ENCODE measurements at places on chromosomes 1 and 21.
A peak's percentile ranks its signal among the peaks of the same experiment; 100 is the strongest.

DNA sequence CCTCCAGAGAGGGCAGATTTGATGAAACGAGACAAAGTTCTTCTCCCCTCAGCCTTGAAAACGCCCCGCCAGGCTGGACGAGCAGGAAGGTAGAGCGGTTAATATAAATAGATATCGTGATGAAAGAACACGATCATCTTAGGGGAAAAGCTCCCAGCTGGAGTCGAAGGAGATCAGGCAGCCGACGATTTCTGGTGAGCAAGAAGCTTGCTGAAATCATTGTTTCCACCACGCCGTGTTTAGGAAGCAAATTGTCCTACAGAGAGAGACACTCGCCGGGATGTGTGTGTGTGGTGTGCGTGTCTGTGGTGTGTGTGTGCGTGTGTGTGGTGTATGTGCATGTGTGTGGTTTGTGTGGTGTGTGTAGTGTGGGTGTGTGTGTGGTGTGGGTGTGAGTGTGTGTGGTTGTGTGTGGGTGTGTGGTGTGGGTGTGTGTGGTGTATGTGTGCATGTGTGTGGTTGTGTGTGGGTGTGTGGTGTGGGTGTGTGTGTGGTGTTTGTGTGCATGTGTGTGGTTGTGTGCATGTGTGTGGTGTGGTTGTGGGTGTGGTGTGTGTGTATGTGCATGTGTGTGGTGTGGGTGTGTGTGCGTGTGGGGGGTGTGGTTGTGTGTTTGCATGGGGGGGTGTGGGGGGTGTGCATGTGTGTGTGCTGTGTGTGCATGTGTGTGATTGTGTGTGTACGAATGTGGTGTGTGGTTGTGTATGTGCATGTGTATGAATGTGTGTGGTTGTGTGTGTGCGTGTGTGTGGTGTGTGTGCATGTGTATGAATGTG lies 44.9 kb upstream of the ARHGEF16 start:
- no peak for DNase-seq

- DNase-seq: no peak
Observed at GRCh38 chr1:47759251-47759935, 237.8 kb downstream of the TRABD2B start.

DNA sequence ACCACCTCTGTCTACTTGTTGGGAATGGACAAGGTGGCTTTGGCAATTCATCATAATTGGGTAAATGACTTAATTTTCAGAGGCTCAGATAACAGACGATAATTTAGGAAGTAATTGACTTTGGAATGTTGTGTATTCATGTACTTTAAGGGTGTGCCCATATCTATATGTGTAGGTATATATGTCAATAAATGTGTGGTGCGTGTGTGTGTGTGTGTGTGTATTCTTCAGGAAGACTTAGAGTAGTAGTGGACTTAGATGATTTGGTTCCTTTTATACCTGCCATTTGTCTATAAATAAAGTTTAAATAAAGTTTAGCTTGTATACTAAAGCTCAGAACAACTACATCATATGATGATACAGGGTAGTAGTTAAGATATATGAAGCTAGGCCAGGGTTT lies 20.0 kb upstream of the JUN start:
- DNase-seq: no peak

DNA sequence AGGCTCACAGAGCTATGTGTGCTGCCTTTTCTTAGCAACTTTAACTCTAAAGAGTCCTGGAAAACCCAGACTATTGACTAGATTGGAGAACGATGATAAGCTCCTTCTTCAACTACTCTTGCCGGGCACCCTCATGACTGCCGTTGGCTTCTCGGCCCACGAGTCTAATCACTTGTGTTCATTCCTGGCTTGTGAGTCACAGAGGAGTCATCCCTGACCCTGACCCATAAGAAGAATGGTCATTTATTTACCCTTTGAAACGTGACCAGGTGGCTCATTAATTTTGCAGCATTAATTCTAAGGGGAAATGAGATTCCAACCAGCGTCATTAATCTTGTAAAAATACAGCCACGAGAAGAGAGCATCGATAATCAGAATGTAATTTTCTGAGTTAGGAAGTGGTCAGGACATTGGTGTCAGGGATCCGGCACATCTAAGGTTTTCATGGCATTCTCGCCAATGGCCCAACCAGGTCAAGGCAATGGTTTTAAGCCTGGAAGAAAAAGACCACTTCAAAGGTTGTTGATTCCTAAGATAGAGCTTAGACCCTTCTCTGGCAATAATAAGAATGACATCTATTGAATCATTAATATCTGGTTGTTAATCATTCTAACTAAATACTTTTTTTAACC lies 183.6 kb upstream of the RUNX1 start:
- DNase-seq: peak; percentile 94

GRCh38 chr1:227902641-227902990 lies 45.1 kb downstream of the WNT9A start:
- DNase-seq: no peak

- DNase-seq: no peak
Observed at GRCh38 chr1:114328361-114328904, 174.8 kb upstream of the SYT6 start.

GRCh38 chr1:71270394-71270915 lies 189.6 kb upstream of the ZRANB2 start:
- no peak for DNase-seq

DNA sequence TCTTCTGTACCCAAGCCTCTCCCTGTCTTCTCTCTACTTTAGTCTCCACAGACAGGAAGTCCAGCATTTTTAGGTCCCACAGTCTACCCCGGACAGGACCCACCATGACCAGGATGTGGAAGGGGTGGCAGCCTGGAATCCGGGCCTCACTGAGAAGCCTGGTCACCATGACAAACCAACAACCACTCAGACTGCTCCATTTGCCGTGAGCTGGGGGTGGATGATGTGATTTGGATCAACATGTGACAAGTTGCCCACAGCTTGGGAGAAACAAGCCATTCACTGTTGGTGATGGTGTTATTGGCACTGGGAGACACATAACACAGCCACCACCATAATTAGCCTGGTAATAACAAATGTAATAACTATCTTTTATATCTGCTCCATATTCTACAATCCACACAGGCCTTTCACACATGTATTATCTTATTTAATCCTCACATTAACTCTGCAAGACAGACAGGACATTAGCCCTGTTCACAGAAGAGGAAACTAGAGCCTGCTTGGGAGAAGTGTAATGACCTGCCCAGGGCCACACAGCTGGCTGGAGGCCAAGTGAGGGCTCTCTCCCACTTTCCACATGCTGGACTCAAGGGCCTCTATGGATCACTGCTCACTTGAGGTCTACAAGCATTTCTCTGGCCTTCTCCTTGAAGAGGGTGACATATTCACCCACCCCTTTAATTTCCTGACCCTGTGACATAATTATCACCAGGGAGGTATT lies 22.9 kb downstream of the MEF2D start:
- no peak for DNase-seq

DNA sequence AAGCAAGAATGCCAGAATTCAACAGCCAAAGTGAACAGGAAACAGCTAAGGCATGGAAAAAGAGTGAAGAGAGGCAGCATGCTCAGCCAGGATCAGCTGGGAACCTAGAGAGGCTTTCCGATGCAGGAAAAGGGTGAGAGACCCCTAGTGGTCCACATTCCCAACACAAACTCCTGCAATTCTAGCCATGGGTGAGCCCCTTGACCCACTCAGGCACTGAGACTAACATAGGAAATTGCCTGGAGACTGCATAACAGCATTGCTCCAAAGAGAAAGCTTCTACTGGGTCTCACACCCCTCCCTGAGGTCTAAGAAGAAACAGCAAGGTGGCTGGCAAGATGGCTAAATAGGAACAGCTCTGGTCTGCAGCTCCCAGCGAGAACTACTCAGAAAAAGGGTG lies 123.2 kb downstream of the LHX8 start:
- DNase-seq: no peak

DNA sequence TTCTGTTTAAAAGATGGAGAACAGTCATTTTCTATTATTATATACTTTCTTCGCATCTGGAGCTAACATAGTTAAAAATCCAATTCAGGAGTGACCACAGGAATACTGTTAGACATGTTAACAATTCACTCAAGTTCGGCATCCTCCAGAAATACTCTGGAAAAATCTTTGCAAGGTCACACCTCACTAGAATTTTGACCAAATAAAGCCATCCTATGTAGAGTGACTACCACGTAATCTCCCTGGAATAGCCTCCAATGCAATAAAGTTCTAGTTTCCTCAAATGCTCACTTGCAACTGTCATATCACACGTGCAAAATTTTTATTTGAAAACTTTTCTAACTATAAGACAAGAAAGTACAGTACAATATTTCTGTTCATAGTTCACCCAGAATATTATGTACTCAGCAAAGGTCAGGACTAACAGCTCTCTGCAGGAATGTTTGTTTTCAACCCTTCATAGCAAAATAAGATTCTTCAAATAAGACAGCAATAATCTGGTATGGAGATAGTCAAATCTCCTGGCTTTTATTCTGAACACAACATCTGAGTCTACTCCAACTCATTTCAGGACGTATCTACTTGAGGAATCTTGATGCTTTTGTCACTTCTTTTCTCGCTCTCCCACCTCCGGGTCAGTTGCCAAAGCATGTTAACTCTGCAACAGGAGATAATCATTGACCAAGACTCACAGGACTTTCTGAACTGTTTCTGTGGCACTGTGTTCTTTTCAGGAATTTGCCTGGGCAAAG lies 82.6 kb downstream of the GDAP2 start:
- no peak for DNase-seq

- DNase-seq: no peak
Observed at GRCh38 chr1:65056866-65057265, 90.5 kb upstream of the JAK1 start.

DNA sequence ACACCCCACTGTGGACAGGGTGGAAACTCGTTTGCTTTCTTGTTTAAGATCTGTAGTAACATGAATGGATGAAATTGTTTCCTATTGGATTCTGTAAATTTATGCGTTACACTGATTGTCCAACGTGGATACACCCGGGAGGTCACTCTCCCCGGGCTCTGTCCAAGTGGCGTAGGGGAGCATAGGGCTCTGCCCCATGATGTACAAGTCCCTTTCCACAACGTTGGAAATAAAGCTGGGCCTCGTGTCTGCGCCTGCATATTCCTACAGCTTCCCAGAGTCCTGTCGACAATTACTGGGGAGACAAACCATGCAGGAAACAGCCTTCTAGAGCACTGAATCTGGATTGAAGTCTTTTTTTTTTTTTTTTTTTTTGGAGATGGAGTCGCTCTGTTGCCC lies 1.4 kb downstream of the RCC1 start:
- DNase-seq: no peak

GRCh38 chr1:221045842-221046831 lies 166.9 kb downstream of the HLX start:
- DNase-seq: peak; percentile 52

DNA sequence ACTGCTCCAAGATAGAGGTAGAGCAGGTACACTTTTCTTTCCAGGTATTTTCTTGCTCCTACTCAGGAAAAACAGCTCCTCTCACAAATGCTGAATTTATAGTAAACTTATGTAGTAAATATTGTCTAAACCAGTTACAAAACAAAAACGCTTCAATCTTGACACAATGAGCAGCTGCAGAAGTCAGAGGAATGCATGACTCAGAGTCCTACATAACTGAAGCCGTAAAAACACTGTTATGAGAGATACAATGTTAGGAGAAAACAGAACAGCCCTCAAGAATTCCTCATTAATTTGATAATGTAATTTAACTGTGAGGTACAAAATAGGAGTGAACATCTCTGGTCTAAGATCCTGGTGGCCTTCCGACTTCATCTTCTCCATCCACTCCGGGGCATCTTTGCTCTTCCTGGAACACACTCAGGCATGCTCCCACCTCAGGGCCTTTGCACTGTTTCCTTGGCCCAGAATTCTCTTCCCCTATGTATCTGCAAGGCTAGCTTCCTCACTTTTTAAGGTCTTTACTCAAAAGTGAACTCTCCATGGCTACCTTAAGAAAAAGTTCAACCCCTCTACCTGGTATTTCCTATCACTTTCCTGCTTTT lies 138.5 kb downstream of the SLC45A1 start:
- peak; percentile 62 for DNase-seq

- DNase-seq: no peak
Observed at GRCh38 chr1:62810420-62811274, 26.7 kb downstream of the ATG4C start.

- DNase-seq: peak; percentile 2
Observed at GRCh38 chr1:160519642-160520435, 3.2 kb downstream of the SLAMF6 start.

DNA sequence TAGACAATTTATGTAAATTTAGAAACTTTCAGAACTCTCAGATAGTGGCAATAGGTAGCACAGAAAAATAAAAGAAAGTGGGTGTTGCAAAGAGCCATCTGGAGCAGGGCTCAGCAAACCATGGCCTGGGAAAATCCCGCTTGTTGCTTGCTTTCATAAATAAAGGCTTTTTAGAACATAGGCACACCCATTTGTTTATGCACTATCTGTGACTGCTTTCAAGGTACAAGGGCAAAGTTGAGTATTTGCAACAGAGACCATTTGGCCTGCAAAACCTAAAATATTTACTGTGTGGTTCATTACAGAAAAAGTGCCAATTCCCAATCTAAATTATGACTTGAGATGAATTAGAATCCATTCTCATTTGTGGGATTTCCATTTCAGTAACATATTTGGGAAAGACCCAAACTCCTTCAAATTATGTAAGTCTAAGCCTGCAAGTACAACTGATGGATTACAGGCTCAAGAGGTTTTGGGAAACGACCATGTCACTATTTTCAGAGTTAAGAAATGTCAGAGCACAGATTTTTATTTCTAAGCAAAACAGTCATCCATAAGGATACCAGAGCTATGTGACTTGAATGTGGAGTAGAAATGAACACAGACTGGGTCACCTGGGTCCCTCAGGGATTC lies 43.5 kb upstream of the DPT start:
- DNase-seq: no peak

Data from RPMI7951 (cell line).